Left ventricle myocardium inferior (tissue), 1 donor: ENCODE measurements at places on chromosomes 2 and 18.

DNA sequence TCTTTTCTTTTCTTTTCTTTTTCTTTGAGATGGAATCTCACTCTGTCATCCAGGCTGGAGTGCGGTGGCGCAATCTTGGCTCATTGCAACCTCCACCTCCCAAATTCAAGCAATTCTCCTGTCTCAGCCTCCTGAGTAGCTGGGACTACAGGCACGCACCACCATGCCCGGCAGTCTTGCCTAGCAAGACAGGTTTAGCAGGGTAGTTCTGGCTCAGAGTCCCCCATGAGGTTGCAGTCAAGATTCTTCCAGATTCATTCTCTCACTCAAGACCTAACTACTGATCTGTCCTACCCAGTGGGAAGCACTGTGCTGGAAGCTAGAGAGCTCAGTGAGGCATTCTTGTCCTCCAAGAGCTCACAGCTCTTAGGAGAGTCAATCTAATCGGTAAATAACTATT lies 17.6 kb upstream of the ZAP70 start:
- H3K27ac ChIP-seq = no peak overlapping the region
- DNase-seq = no peak
- no peaks in the 10 kb centered on the region for H3K36me3 ChIP-seq
- peaks cover 3% of the 10 kb centered on the region for H3K4me1 ChIP-seq
- H3K4me3 ChIP-seq = no peak overlapping the region

DNA sequence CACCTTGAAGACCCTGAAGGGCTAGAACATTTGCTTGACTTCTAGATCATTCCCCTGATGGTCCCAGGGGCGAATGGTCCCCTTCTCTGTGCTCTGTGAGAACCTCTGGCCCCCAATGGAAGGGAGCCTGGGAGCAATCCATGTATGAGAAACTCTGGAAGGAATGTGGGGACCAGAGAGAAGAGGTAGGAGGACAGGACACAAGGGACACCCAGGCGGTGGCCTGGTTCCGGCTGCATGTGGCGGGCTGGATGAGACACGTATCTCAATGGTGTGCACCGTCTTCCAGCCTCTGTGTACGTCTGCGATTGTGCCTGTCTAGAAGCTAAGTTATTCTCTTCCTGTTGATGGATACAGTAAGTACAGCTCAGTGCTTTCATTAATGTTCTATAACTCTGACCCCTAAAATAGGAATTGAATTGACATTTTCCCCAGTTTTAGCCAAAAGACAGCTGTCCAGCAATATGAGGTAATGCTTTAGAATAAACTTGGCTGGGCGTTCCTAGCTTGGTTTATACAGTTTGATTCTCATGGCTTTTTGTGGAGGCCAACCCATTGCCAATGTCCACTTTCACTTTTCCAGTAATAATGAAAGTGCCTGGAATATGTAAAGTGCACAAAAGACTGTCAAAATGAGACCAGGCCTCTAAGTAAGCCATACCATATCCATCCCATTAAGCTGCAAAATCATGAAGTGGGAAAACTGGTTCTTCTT lies 30.1 kb upstream of the COPS8 start:
- peaks cover 4% of the 10 kb centered on the region for H3K4me1 ChIP-seq
- no peak for DNase-seq
- H3K27ac ChIP-seq = no peak overlapping the region
- H3K36me3 ChIP-seq = no peaks in the 10 kb centered on the region

GRCh38 chr2:66189553-66189952 lies 245.4 kb upstream of the MEIS1 start:
- no peak overlapping the region for H3K27ac ChIP-seq
- DNase-seq = no peak
- no peaks in the 10 kb centered on the region for H3K4me1 ChIP-seq
- no peaks in the 10 kb centered on the region for H3K36me3 ChIP-seq
- H3K27me3 ChIP-seq = no peaks in the 10 kb centered on the region

- peaks cover 13% of the 10 kb centered on the region for H3K36me3 ChIP-seq
- peaks cover 62% of the 10 kb centered on the region for H3K27me3 ChIP-seq
- H3K4me1 ChIP-seq = peaks cover 45% of the 10 kb centered on the region
- peak; percentile 26 for DNase-seq
- peak overlapping the region; percentile 66 for H3K4me3 ChIP-seq
- H3K27ac ChIP-seq = peak overlapping the region; percentile 57
Observed at GRCh38 chr2:66574701-66575624, 140.0 kb downstream of the MEIS1 start.

GRCh38 chr2:179218848-179219594 lies 45.6 kb downstream of the SESTD1 start:
- peak; percentile 54 for DNase-seq
- no peaks in the 10 kb centered on the region for H3K27me3 ChIP-seq

DNA sequence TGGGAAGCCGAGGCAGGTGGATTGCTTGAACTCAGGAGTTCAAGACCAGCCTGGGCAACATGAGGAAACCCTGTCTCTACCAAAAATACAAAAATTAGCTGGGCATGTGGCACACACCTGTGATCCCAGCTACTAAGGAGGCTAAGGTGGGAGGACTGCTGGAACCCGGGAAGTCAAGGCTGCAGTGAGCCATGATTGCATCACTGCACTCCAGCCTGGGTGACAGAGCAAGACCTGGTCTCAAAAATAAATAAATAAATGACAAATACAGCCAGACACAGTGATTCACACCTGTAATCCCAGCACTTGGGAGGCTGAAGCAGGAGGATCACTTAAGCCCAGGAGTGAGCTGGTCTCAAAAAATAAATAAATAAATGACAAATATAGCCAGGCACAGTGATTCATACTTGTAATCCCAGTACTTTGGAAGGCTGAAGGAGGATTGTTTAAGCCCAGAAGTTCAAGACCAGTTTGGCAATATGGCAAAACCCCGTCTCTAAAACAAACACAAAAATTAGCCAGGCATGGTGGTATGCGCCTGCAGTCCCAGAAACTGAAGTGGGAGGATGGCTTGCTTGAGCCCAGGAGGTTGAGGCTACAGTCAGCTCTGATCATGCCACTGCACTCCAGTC lies 6.2 kb downstream of the KANSL3 start:
- H3K27ac ChIP-seq = no peak overlapping the region
- no peak overlapping the region for H3K4me3 ChIP-seq
- H3K36me3 ChIP-seq = peaks cover 72% of the 10 kb centered on the region
- H3K27me3 ChIP-seq = no peaks in the 10 kb centered on the region

DNA sequence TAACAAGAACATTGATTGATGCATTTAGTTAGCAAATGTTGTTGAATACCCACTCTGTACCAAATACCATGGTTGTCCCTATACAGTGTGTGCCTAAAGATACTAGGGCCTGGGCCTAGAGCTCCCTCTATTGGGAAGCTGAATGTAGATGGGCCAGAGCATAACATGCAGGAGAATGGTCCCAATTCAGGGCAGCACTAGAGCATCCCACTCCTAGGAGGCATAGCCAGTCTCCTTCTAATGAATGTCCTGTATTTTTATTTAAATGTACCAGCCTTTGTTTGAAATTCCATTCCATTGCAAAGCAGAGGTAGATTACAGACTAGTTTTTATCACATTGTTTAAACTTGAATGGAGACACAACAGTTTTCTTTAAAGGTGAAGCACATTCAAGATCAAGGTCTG lies 90.6 kb downstream of the FEZ2 start:
- peaks cover 35% of the 10 kb centered on the region for H3K36me3 ChIP-seq
- no peaks in the 10 kb centered on the region for H3K4me1 ChIP-seq
- no peak overlapping the region for H3K4me3 ChIP-seq
- no peaks in the 10 kb centered on the region for H3K27me3 ChIP-seq
- no peak for DNase-seq

GRCh38 chr2:234289834-234290590 lies 206.9 kb downstream of the ARL4C start:
- no peak for DNase-seq
- no peak overlapping the region for H3K4me3 ChIP-seq
- no peak overlapping the region for H3K27ac ChIP-seq
- H3K27me3 ChIP-seq = no peaks in the 10 kb centered on the region
- H3K4me1 ChIP-seq = peaks cover 25% of the 10 kb centered on the region

DNA sequence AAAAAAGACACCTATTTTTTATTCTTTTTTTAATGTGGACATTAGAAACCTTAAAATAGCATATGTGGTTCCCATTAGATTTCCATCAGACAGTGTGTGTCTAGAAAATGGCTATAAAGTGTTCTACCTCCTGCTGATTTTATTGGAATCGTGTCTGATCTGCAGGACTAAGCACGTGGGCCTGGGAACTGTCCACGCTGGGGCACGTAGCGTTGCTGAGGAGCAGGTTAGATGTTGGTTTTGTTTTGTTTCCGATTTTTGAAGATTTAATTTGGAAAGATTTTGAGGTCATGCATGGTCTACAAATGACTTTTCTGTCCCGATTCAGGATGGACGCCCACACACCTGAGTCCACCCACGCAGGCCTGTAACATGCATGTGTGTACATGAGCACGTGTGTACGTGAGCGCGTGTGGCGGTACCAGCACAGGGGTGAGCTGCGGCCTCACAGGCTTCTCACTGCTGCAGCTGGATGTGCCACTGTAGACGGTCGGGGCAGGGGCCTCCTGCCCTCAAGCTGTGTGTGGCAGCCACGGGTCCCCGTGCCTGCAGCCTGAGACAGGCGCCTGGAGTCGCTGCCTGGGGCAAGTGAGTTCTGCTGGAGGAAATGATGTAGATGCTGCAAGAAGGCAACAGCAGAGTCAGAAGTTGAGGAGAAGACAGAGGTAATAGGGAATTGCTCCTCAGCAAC lies 99.7 kb upstream of the CTDP1 start:
- H3K27ac ChIP-seq = no peak overlapping the region
- H3K36me3 ChIP-seq = no peaks in the 10 kb centered on the region
- peaks cover 29% of the 10 kb centered on the region for H3K4me1 ChIP-seq
- no peak for DNase-seq

GRCh38 chr2:47509250-47509649 lies 106.3 kb downstream of the MSH2 start:
- H3K27ac ChIP-seq = no peak overlapping the region
- no peaks in the 10 kb centered on the region for H3K27me3 ChIP-seq
- DNase-seq = no peak
- H3K36me3 ChIP-seq = no peaks in the 10 kb centered on the region

- peaks cover 51% of the 10 kb centered on the region for H3K36me3 ChIP-seq
- H3K27me3 ChIP-seq = no peaks in the 10 kb centered on the region
- H3K27ac ChIP-seq = no peak overlapping the region
Observed at GRCh38 chr2:195727106-195727505, 70.1 kb downstream of the SLC39A10 start.

GRCh38 chr2:62968668-62969067 lies 82.0 kb upstream of the OTX1 start:
- H3K36me3 ChIP-seq = peaks cover 3% of the 10 kb centered on the region
- H3K4me1 ChIP-seq = no peaks in the 10 kb centered on the region

DNA sequence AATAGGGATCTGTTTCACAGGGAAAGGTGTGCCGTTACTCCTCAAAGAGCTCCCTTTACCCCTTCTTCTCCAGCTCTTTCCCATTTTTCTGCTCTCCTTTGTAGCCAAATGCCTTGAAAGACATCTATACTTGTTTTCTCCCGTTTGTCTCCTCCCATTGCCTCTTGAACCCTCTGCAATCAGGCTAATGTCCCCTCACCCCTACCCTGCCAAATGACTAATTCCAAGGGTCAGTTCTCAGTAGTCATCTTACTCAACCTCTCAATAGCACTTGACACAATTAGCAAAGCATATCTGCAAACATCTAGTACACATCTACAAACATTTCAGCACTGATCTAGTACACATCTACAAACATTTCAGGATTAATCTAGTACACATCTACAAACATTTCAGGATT lies 12.6 kb downstream of the MRO start:
- no peak overlapping the region for H3K27ac ChIP-seq
- H3K4me3 ChIP-seq = no peak overlapping the region
- no peaks in the 10 kb centered on the region for H3K27me3 ChIP-seq

DNA sequence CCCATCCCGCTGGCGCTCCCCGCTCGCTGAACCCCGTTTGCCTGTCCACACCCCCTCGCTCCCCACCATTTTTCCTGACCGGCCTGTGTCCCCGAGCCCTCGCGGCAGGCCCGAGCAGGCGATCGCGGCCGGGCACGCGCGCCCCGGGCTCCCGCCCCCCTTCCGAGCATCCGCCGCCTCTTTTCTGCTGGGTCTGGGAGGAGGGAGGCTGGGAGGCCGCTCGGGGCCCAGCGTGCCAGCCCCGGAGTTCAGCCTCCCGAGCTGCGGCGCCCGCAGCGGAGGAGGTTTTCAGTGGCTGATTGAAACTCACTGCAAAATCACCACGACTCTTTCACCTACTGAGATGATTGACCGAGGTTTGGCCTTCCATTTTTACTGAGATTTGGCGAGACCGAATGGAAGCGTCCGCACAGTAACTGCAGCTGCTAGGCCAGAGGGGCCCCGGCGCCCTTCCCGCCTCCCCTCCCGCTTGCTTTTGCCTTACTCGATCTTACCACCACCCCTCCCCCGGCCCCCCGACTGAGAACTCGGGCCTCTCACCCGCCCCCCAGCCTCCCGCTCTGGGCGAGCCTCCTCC lies 4.8 kb downstream of the SOX11 start:
- peaks cover 100% of the 10 kb centered on the region for H3K27me3 ChIP-seq
- peaks cover 43% of the 10 kb centered on the region for H3K4me1 ChIP-seq
- H3K36me3 ChIP-seq = no peaks in the 10 kb centered on the region
- H3K27ac ChIP-seq = peak overlapping the region; percentile 78
- H3K4me3 ChIP-seq = peak overlapping the region; percentile 66

GRCh38 chr2:46284260-46284659 lies 12.9 kb upstream of the EPAS1 start:
- no peaks in the 10 kb centered on the region for H3K27me3 ChIP-seq
- H3K4me1 ChIP-seq = peaks cover 5% of the 10 kb centered on the region
- H3K27ac ChIP-seq = no peak overlapping the region
- H3K36me3 ChIP-seq = no peaks in the 10 kb centered on the region
- DNase-seq = no peak
- no peak overlapping the region for H3K4me3 ChIP-seq

GRCh38 chr2:3727397-3728045 lies 24.1 kb downstream of the DCDC2C start:
- peaks cover 8% of the 10 kb centered on the region for H3K4me1 ChIP-seq
- H3K27me3 ChIP-seq = peaks cover 43% of the 10 kb centered on the region
- no peak overlapping the region for H3K27ac ChIP-seq
- H3K36me3 ChIP-seq = no peaks in the 10 kb centered on the region

DNA sequence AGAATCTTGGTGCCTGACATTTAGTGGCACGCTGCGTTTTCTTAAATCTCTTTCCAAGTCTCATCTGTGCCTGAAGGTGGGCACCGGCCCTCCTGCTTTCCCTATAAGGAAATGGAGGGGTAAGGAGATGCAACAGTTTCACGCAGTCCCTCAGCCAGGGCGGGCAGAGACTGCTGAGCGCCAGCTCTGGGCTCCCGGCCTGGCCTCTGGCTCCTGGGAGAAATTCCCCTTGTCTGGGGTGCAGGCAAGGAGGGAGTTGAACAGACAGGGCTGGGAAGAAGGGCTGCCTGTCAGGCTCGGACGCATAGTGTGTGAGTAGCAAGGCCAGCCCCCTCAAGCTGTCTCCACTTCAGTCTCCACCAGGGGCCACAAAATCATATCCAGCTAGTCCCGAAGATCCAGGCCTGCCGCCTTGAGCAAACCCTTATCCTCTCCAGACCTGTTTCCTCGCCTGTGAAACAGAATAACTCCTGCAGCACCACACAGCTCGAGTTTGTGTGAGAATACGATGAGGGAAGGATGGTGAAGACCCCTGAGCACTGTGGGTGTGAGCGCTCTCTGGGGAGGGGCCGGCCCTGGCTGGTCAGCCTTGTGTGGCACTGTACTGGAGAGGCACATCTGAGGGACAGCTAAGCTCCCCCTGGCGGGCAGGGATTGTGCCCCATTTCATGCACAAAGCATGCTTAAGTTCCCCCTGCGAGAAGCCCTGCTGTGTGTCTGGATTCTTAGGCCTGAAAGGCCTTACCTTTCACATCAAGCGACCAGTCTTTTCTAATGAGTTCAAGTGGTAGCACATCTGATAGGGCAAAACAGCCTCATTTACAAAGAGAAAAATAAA lies 33.8 kb downstream of the SDC1 start:
- H3K4me3 ChIP-seq = no peak overlapping the region
- H3K36me3 ChIP-seq = no peaks in the 10 kb centered on the region
- no peak for DNase-seq
- no peak overlapping the region for H3K27ac ChIP-seq
- no peaks in the 10 kb centered on the region for H3K4me1 ChIP-seq
- no peaks in the 10 kb centered on the region for H3K27me3 ChIP-seq
